ENCODE measurements at places on chromosomes 3 and 15. TPM values are rescaled to one million over a fixed set of nuclear protein-coding genes. Genes with fewer than 3 reads are reported as not detected.

PATL2 gene
- 3.4 TPM for total RNA-seq

UROC1 gene
- total RNA-seq = not detected

SLC4A7 gene
- total RNA-seq = 268 TPM

GOLGA8H gene
- 1.3 TPM for total RNA-seq

KCTD6 gene
- 37.9 TPM for total RNA-seq

CSTA gene
- not detected for total RNA-seq

ITPKA gene
- 1.3 TPM for total RNA-seq

RTP3 gene
- not detected for total RNA-seq

CCR8 gene
- not detected for total RNA-seq

CCR5 gene
- not detected for total RNA-seq

OR5H6 gene
- total RNA-seq = not detected

GATM gene
- total RNA-seq = 128 TPM

SCAANT1 gene
- not detected for total RNA-seq

MUC4 gene
- total RNA-seq = not detected

PAQR5 gene
- total RNA-seq = 0.31 TPM

C2CD4A gene
- not detected for total RNA-seq

SNRPA1 gene
- total RNA-seq = 25.0 TPM

ADGRG7 gene
- total RNA-seq = not detected

C2CD4B gene
- total RNA-seq = 1.6 TPM

INKA1 gene
- total RNA-seq = 13.5 TPM

CILP gene
- 0.63 TPM for total RNA-seq

HCLS1 gene
- total RNA-seq = 2.2 TPM

AKAP13 gene
- total RNA-seq = 112 TPM

FAM81A gene
- total RNA-seq = 58.2 TPM

C3orf80 gene
- 5.6 TPM for total RNA-seq

ISL2 gene
- total RNA-seq = not detected

XYLB gene
- 10.3 TPM for total RNA-seq

NIT2 gene
- 26.3 TPM for total RNA-seq

GOLGA8N gene
- total RNA-seq = 3.1 TPM

FRG2C gene
- total RNA-seq = not detected

TRPM1 gene
- total RNA-seq = not detected

TMEM108 gene
- total RNA-seq = 54.1 TPM

GOLGA8T gene
- total RNA-seq = 0.31 TPM

WDR93 gene
- total RNA-seq = 0.63 TPM

CFAP161 gene
- total RNA-seq = 3.4 TPM

NTRK3 gene
- 95.2 TPM for total RNA-seq

SLC27A2 gene
- 1.3 TPM for total RNA-seq

SPINT1 gene
- total RNA-seq = 2.5 TPM

NUP210 gene
- total RNA-seq = 19.4 TPM

ZNF80 gene
- not detected for total RNA-seq

GP5 gene
- not detected for total RNA-seq

Measured in parietal lobe (tissue), 2 donors.